GM23338 (cell line): ENCODE measurements at places on chromosomes 5 and 9. TPM values are rescaled to one million over a fixed set of nuclear protein-coding genes. Genes with fewer than 3 reads are reported as not detected.

GRCh38 chr5:7904170-7904569, 35.2 kb downstream of the MTRR start:
- no peak overlapping the region for H3K27ac ChIP-seq
- H3K4me1 ChIP-seq, result no peaks in the 10 kb centered on the region
- no peak overlapping the region for H3K4me3 ChIP-seq
- H3K36me3 ChIP-seq, result peaks cover 26% of the 10 kb centered on the region
- DNase-seq, result no peak

WNT8A gene
- not detected in 2 replicates for total RNA-seq

GRCh38 chr5:66553916-66554575, 42.1 kb upstream of the MAST4 start:
- H3K4me1 ChIP-seq, result no peaks in the 10 kb centered on the region
- H3K27ac ChIP-seq, result no peak overlapping the region
- no peaks in the 10 kb centered on the region for H3K27me3 ChIP-seq
- H3K4me3 ChIP-seq, result no peak overlapping the region
- 0 out of 2 replicates have a peak, but pooled peaks cover 7% of the 10 kb centered on the region for H3K36me3 ChIP-seq

DNA sequence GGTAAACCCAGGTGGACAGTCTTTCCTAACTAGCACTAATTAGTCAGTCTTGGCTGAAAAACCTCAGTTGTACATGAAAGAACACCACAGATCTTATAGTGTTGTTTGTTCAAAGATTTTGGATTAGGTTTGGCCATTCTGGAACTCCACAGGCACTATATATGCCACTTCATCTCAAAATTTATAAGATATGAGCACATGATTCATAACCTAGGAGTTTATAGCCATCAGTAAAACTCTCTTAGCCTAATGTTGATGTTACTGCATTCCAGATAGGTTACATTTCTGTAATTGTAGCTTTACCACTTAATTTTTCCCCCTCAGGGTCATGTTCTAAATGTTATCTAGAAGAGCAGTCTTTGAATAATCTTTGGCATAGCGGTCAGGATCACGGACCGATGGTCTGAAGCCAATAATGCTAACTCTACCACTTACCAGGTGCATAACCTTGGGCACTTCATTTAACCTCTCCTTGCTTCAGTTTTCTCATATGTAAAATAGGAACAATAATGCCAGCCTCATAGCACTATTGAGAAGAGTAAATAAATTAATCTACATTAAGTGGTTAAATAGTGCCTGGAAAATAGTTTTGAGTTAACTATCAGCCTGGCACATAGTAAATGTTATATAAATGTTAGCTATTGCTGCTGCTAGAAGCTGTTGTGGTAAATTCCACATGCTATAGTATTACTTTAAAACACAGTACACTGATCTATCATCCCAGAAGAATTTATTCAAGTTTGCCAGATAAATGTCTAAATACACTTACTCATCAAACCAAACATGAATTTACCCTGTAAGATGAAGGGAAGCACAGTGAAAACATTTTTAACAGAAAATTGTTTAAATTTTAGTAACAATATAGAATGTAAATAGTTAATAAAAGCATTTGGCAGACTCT, 743.9 kb downstream of the NR2F1-AS1 start:
- H3K4me3 ChIP-seq, result no peak overlapping the region
- no peak for DNase-seq
- no peak overlapping the region for H3K27ac ChIP-seq
- no peaks in the 10 kb centered on the region for H3K36me3 ChIP-seq

DNA sequence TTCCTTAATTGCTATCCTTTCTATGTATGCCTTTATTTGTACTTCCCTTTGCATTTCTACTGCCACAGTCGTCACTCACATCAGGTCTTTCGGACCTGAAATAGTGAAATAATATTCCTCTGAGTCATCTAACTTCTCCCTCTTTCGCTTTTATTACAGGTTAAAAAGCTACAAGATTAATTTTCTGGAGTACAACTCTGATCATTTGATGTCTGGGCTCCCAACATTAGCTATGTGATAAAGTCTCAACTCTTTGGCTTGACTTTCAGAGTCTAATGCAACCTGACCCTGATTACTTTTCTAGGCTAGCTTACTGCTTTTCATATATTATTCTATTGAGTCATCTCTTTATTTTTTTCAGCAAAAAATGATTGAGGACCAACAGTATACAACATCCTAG, 638.8 kb upstream of the WWC1 start:
- no peak overlapping the region for H3K4me3 ChIP-seq
- peaks cover 2% of the 10 kb centered on the region; the same call in 1 of the 2 replicates for H3K4me1 ChIP-seq
- H3K27ac ChIP-seq, result no peak overlapping the region
- no peaks in the 10 kb centered on the region for H3K27me3 ChIP-seq

ORM1 gene
- not detected in 2 replicates for total RNA-seq

OR1J4 gene
- total RNA-seq, result not detected in 2 replicates

DNA sequence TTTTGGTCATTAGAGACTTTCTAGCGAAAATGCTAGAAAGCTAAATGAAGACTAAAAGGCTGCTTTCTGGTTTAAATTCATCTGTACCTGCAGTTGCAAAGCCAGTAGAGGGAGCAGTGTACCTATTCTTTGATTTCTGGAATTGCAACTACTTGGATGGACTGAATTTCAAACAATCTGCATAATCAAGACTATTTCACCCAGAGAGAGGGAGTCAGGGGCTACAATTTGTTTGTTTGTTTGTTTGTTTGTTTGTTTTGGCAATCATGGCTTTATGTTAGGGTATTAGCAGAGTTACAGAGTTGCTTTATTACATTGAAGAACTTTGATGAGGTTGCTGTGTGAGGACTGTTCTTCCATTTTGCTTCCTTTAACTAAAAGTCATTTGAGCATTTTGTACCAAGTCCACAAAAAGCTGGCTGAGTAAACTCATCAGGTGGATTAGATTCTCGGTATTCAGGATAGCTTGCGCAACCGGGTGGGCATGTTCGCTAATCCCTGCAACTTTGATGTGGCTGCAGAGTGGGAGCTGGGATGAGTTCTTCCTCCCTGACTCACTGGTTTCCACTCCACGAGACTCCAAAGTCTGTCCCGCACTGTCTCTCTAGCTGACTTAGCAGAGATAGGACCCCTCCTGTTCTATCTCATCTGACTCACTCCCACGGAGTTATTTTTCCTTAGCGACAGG, 80.0 kb upstream of the TUT7 start:
- H3K27ac ChIP-seq, result no peak overlapping the region
- peaks cover 8% of the 10 kb centered on the region; the same call in 1 of the 2 replicates for H3K4me1 ChIP-seq
- DNase-seq, result peak; percentile 78
- H3K4me3 ChIP-seq, result no peak overlapping the region
- no peaks in the 10 kb centered on the region for H3K27me3 ChIP-seq

DNA sequence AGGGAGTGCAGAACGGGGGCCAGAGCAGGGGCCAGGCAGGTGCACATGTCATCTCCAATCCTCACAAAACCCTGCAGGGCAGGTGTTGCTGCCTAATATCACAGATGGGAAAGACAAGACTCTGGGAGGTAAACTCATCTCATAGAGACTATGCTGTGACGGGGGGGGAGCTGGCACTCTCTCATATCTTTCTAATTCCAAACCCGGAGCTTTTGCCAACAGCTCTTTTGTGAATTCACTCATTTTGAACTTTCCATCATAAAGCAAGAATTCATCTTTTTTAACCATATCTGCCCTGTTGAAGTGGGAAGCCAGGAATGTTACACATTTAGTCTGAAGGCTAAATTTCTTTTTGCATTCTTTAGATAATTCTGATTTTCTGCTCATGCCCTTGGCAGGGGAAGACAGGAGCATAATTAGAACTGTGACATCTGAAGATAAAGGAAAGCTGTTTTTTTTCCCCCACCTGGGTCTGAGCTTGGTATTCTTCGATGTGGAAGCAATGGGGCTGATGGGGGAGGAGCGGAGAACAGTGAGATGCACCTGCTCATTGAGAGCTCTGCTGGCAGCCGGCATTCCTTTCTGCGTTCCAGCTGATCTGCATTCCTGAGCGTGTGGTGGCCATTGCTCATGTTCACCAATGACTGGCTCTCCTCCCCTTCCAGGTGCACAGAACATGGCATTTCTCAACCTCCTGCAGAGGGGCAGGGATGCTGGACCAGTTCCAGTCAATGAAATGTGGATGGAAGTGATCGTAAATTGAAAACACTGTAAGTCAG, 159.2 kb downstream of the NSG2 start:
- no peak overlapping the region for H3K4me3 ChIP-seq
- DNase-seq, result peak; percentile 93
- H3K36me3 ChIP-seq, result no peaks in the 10 kb centered on the region
- no peaks in the 10 kb centered on the region for H3K27me3 ChIP-seq

- H3K27ac ChIP-seq, result no peak overlapping the region
- H3K4me1 ChIP-seq, result no peaks in the 10 kb centered on the region
- H3K4me3 ChIP-seq, result no peak overlapping the region
Observed at GRCh38 chr5:97165726-97166125, 17.3 kb downstream of the RIOK2 start.

NR5A1 gene
- 0.21 and 5.7 TPM in 2 replicates for total RNA-seq

HTR1A gene
- 2.3 and 4.7 TPM in 2 replicates for total RNA-seq

FOXD4L4 gene
- total RNA-seq, result not detected in 2 replicates

OSMR gene
- 2.3 and 2.6 TPM in 2 replicates for total RNA-seq

GRCh38 chr9:107087222-107087621, 195.9 kb upstream of the RAD23B start:
- no peaks in the 10 kb centered on the region for H3K27me3 ChIP-seq
- H3K27ac ChIP-seq, result no peak overlapping the region
- no peak overlapping the region for H3K4me3 ChIP-seq
- no peak for DNase-seq

DNA sequence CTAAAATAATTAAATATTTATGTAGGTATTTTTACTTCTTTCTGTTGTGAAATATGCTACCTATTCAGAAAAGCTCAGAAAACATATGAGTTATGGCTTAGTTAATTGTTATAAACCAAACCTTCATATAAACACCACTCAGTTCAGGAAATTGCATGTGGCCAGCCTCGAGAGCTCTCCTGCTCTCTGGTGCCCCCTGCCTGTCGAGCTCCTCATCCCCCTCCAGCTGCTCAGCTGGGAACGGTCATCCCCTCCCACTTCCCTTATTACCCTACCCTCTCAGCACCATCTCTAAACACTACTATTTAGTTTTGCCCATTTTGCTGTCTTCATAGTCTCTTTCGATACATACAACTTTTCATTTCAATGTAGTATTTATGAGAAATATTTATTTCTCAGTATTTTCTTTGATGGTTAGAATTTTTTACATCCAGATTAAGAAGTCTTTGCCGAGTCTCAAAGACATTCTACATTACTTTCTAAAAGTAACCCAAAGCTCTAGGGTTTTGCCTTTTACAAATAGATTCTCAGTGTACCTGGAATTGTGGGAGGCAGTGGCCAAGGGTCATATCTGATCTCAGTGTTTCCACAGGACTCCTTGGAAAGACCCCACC, 51.2 kb upstream of the SEMA4D start:
- peak; percentile 81 for DNase-seq
- H3K4me1 ChIP-seq, result peaks cover 3% of the 10 kb centered on the region; the same call in 1 of the 2 replicates
- no peaks in the 10 kb centered on the region for H3K36me3 ChIP-seq
- no peak overlapping the region for H3K27ac ChIP-seq
- H3K27me3 ChIP-seq, result no peaks in the 10 kb centered on the region

AJM1 gene
- total RNA-seq, result 0.12 and 0.49 TPM in 2 replicates

- no peaks in the 10 kb centered on the region for H3K27me3 ChIP-seq
- H3K27ac ChIP-seq, result no peak overlapping the region
- H3K36me3 ChIP-seq, result no peaks in the 10 kb centered on the region
Observed at GRCh38 chr5:21774801-21775200, 1078.3 kb downstream of the CDH12 start.

TIMD4 gene
- not detected in 2 replicates for total RNA-seq

GRCh38 chr5:142360607-142361120, 35.8 kb upstream of the SPRY4 start:
- H3K27me3 ChIP-seq, result no peaks in the 10 kb centered on the region
- H3K4me1 ChIP-seq, result peaks cover 74% of the 10 kb centered on the region
- H3K4me3 ChIP-seq, result no peak overlapping the region
- peak; percentile 51 for DNase-seq
- no peaks in the 10 kb centered on the region for H3K36me3 ChIP-seq

DNA sequence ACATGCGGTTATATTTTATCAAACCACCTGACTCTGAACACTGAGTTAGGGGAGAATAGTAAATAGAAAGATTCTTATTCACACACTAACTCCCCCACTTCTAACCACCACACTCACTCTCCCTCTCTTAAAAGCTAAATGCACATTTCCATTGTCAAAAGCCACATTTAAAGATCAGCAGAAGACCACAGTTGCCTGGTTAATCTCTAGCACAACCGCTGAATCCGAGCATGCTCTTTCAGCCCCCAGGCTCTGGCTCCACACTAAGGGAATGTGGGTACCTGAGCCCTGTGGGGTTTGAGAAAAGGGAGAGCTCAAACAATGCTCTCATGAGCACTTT, 35.7 kb downstream of the PFDN1 start:
- no peak for DNase-seq
- no peaks in the 10 kb centered on the region for H3K27me3 ChIP-seq
- H3K4me3 ChIP-seq, result no peak overlapping the region
- H3K36me3 ChIP-seq, result no peaks in the 10 kb centered on the region

DNA sequence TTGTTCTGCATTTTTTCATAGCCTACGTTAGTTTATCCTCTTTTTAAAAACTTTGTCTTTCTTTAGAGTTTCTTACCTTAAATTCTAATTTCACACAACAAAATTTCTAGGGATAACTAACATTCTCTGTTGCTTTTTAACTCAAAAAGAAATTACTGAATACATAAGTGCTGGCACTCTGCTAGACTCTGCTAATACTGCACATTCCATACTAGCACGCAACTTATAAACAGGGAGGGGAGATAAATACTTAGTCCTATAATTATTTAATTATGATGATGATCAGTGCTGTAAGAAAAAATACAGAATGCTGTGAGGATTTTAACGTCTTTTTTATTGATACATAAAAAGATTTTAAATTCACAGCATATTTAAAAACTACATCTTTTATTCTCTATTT, 25.1 kb downstream of the RNF145 start:
- DNase-seq, result no peak
- no peak overlapping the region for H3K4me3 ChIP-seq
- H3K4me1 ChIP-seq, result no peaks in the 10 kb centered on the region
- H3K36me3 ChIP-seq, result no peaks in the 10 kb centered on the region
- H3K27me3 ChIP-seq, result no peaks in the 10 kb centered on the region

NMUR2 gene
- not detected in 2 replicates for total RNA-seq

MAT2B gene
- total RNA-seq, result 110 and 120 TPM in 2 replicates

GRIA1 gene
- 1.4 and 1.7 TPM in 2 replicates for total RNA-seq

- no peaks in the 10 kb centered on the region for H3K27me3 ChIP-seq
- no peak for DNase-seq
- no peak overlapping the region for H3K4me3 ChIP-seq
- H3K4me1 ChIP-seq, result peaks cover 19% of the 10 kb centered on the region; the same call in 1 of the 2 replicates
- no peaks in the 10 kb centered on the region for H3K36me3 ChIP-seq
- no peak overlapping the region for H3K27ac ChIP-seq
Observed at GRCh38 chr5:116035123-116035522, 2.9 kb downstream of the ARL14EPL start.

DNA sequence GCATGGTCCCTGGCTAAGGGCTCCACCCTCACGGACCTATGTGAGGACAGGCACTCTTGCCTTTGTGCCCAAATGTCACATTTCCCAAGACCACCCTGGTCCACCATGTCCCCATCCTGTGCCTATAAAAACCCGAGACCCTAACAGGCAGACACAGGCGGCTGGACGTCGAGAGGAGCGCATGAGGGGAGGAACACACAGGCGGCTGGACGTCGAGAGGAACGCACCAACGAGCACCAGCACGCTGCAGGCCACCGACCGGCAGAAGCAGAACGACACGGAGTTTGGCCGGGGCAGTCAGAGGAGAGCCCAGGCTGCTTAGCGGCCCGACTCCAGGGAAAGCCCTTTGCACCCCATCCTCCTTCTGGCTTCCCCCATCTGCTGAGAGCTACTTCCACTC, 119.9 kb downstream of the ADAMTS2 start:
- H3K27me3 ChIP-seq, result no peaks in the 10 kb centered on the region
- DNase-seq, result no peak
- no peaks in the 10 kb centered on the region for H3K36me3 ChIP-seq
- H3K27ac ChIP-seq, result no peak overlapping the region
- peaks cover 5% of the 10 kb centered on the region for H3K4me1 ChIP-seq
- H3K4me3 ChIP-seq, result no peak overlapping the region
